Activated CD4-positive, alpha-beta T cell treated with anti-CD3 and anti-CD28 coated beads for 36 hours (primary cell): ENCODE measurements at places on chromosomes 1 and 21. TPM values are rescaled to one million over a fixed set of nuclear protein-coding genes. Genes with fewer than 3 reads are reported as not detected.

Gene TMOD4
- 0.69 TPM for total RNA-seq

DNA sequence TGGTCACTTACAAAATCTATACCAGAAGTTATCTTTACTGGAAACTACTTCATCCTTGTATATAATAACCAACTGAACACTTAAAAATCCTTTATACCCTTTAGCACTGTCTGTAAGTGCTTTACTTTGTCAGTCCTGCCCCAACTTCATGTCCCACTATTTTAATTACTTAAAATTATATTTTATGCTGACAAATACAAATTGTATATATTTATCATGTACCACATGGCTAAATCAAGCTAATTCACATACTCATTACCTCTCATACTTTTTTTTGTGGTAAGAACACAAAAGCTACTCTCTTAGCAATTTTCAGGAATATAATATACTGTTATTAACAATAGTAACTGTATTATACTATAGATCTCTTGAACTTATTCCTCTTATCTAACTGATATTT is 63.0 kb downstream of the EVI5 start:
- DNase-seq, result no peak

DNA sequence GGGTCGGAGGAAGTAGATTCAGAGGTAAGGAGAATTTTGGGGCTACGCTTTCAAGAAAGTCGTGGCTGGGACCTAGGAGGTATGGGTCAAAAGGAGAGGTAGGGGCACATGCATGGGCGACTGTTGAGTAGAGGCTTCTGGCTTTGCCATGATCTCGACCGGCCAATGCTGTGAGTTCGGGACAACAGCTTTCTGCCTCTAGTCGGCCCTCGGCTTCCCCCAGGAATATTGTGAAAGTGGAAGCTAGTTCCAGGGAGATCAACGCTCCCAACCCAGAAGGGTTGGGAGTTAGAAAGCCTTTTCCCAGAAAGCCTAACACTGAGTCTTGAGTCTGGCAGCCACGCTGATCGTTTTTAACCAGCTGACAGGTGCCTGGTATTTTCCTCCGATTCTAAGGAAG is 69.0 kb downstream of the ZNF678 start:
- DNase-seq, result no peak

GRCh38 chr1:235513495-235514366 is 9.5 kb upstream of the B3GALNT2 start:
- DNase-seq, result peak; percentile 50
